MCF 10A (cell line): ENCODE measurements at places on chromosomes 6 and 20.
A peak's percentile ranks its signal among the peaks of the same experiment; 100 is the strongest.

DNA sequence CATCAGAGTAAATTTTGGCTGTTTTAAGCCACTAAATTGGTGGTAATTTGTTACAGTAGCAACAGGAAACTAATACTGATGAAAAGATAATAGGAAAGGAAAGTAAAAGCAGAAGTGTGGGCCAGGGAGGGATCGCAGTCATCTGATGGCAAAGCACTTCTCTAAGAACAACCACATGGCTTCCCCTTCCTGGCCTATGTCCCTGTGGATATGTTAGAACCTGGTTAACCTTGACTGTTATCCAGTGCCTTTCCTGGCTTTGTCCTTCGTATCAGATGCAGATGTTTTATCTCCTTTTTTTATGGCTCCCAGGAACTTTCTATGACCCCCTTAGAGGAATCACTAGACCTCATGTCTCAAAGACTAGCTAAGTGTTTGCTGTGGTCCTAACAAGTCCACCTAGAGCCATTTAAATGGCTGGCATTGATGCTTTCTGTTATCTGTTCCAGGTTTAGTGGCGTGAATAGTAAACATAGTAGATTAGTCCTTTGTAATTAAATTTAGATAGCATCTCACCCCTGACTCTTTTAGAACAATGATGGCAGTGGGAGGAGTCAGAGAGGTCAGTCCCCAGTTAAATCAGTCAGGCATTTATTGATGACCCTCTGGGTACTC lies 79.2 kb upstream of the PHACTR2 start:
- DNase-seq = no peak

DNA sequence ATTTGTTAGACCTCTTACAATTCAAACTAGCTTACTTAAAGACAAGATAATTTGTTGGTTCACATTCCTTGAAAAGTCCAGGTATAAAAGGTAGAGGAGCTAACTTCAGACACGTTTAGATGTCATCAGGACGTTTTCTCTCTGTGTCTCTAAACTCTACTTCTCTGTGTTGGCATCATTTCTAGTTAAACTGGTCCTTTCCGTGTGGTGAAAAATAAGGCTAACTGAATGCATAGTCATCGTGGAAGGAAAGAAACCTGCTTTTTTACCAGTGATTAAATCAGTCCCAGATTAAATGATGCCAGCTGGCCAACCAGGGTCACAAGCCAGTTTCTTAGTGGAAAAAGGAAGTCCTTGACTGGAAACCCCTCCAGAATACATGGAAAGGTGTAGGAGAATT lies 168.4 kb upstream of the AHI1 start:
- DNase-seq = no peak

GRCh38 chr6:16676978-16677377 lies 84.3 kb downstream of the ATXN1 start:
- DNase-seq = peak; percentile 61

GRCh38 chr20:45258664-45259063 lies 4.3 kb upstream of the SLPI start:
- DNase-seq = no peak

DNA sequence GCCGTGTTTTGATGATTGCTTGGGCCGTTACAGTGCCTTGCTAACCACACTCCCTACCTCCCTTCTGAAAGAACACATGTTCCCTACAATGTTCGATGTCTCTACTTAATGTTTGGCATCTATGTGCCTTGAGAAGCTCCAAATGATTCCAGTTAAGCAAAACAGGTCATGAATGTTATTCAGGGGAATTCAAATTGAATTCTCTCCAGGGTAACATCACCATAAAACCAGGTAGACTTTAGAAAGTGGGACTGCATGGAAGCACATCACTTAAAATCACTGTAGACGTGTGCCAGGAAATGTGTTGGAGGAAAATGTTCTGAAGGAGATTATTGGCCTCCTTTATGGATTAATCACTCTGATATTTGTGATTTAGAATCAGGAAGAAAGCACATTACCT lies 128.1 kb downstream of the ADAT2 start:
- DNase-seq = no peak

DNA sequence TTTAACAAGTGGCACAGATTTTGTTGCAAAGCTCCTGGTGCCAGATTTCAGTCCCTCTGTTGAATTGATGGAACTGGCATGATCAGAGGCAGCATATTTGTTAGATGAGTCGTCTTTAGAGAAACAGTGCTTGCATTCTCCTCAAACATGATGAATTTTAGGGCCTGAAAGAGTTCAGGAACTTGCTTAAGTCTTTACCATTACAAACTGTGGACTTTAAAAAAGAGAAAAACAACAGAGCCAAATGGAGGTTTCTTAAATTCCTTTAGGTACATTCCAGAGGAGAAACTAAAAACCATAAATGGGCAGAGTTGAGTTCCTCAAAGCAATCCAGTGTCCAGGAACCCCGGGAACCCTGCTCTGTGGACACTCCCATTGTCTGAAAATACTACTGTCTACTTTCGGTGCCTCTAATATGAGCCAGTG lies 2.5 kb downstream of the GTF2H5 start:
- peak; percentile 49 for DNase-seq
